Activated naive CD4-positive, alpha-beta T cell treated with anti-CD3 and anti-CD28 coated beads for 36 hours (primary cell): ENCODE measurements at places on chromosomes 3 and 15. TPM values are rescaled to one million over a fixed set of nuclear protein-coding genes. Genes with fewer than 3 reads are reported as not detected.

DNA sequence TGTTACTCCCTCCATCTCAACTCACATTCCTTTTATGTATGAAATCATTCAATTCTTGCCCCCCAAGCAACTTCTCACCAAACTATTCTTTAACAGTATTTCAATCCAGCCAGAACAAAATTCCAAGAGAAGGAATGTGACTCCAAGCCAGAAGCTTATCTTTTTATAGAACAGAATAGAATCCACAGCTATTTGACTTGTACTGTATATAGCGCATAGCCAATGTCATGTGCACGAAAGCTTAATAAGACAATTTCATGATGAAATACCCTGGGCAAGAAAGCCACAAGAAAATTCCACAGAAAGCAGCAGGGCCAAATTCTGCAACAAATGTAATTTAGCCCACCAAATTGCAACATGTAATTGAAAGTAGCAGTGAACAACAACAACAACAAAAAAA is 127.6 kb upstream of the UBE2E2 start:
- DNase-seq, result no peak

The CHL1 gene
- total RNA-seq, result not detected

DNA sequence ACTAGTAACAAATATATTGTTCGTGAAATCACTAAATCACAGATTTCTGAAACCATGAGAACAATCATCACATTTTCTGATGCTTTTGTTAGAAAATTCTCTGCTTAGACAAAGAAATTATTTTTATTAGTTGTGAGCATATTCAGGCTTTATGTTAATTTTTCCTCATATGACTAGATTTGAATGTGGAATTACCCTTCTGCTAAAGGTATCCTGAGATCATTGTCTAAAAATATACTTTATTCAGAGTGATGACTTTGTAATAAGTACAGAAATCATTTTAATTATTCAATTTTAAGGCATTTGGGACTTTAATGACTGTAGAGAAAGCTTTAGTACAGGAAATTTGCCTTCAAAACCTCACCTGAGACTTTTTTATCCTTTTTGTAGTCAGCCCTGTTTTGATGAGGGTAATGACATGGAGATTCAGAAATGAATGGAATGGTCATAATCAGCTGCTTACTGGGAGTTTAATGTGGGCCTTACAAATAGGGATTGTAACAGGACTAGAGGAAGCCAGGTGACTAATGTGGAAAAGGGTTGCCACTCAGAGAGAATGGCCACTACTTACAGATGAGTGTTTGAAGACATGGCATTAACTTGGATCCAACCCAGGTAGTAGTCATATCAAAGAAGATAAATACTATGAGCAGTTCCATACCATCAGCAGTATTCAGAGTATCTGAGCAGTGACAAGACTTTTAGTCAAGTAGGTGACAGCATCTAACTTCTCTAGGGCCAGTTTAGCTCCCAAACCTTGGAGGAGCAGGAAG is 148.3 kb downstream of the MBNL1 start:
- no peak for DNase-seq

The ROBO2 gene
- not detected for total RNA-seq

The RETNLB gene
- total RNA-seq, result not detected

The MYO5C gene
- total RNA-seq, result 0.19 TPM

The CEMIP gene
- not detected for total RNA-seq

The KBTBD13 gene
- total RNA-seq, result not detected

DNA sequence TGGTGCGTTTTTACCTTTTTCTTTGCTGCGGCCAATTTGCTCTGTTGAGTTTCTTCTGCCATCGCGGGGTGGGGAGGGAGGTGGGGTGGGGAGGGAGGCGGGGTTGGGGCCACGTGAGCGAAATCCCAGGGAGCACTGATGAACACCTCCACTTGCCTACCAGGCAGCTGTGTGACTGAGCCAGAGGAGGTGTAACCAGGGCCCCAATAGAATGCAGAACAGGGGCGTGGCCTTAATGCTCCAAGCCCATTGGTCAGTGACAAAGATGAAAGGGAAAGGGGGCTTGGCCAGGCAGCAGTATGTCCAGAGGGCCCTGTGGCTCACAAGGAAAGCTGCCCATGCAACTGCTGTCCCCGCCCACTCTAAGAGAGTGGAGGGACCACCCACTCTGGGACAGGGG is 21.4 kb upstream of the OR4F6 start:
- DNase-seq, result no peak

DNA sequence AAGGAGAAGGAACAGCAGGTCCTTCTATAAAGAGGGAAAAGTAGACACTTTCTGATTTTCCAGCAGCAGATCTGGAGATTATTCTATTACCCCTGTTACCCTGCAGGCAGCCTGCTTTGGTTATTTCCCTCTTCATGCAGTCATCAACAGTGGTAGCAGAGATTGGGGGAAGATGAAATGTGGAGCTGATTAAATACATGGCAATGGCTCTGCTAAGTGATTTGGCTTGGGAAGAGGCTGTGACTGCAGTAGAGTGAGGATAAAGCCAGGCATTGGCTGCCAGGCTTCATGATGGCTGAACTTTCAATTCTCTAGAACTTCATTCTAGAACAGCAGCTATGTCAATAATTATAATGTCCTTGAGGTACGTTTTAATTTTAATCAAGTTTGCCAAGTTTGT is 29.1 kb downstream of the PTX3 start:
- DNase-seq, result no peak

DNA sequence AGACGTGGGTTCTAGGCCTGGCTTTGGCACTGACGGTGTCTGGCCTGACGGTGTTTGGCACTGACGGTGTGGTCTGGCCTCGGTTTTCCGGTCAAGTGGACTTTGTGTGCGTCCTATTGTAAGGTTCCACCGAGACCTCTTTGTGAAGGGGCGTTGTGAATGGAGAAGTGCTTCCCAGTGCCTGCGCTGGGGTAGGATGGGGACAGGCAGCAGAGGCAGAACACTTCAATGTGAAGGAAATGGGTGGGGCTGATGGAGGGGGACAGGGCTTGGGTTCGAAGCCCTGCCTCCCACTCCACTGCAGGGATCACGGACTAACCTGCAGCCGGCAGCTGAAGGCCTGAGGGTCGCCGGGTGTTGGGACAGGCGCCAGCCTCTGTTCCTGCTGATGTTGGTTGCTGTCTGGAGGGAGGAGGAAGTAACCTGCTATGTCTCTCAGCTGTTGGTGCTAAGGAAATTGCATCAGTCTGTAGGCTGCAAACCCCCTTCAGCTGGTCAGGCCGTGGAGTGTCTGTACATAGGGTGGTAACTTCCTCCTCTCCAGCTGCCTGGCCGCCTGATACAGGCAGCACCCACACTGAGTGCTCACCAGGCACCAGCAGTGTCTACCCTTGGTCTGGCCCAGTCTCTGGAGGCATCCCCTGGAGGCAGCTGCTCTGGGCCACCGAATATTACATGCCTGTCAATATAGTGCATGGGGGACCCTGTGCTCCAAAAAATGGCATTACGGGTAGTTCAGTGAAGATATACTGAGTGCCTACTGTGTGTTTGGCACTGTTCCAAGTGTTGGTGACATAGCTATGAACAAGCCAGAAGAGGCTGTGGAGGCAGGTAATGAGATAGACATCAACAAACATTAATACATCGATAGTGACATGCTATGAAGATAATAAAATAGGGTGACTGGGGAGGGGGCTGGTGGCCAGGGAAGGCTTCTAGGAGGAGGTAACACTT is 1.1 kb downstream of the TM6SF1 start:
- DNase-seq, result peak; percentile 39

The ANKRD34C gene
- total RNA-seq, result not detected

DNA sequence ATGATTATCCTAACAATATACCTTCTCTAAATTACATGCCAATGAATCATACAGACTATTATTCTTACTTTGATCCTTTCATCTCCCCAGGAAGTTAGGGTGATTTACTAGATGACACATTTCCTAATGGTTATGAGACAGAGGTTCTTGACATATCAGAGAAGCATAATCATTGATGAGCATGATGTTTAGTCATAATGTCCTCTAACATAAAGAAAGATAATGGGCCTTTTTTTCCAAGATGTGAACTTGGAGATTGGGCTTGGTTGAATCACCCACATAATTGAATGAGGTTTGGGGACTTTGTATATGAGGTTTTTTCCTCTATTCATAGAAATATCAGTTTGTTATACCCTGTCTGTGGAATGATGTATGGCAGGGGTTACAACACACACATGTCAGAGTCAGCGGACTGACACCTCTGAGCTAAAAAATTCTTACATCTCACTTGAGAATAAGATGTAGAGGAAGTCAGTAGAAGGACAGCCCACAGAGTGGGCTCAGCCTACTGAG is 69.7 kb upstream of the DCBLD2 start:
- DNase-seq, result no peak

The C3orf85 gene
- not detected for total RNA-seq

- no peak for DNase-seq
Observed at GRCh38 chr15:55248895-55249294, 40.7 kb downstream of the RAB27A start.

GRCh38 chr3:12367346-12367745 is 78.5 kb downstream of the PPARG start:
- no peak for DNase-seq

The GPR171 gene
- 42.8 TPM for total RNA-seq

The GHSR gene
- not detected for total RNA-seq

The CHCHD4 gene
- 16.2 TPM for total RNA-seq

The ADGRG7 gene
- not detected for total RNA-seq

The GOLGA8M gene
- 0.12 TPM for total RNA-seq

DNA sequence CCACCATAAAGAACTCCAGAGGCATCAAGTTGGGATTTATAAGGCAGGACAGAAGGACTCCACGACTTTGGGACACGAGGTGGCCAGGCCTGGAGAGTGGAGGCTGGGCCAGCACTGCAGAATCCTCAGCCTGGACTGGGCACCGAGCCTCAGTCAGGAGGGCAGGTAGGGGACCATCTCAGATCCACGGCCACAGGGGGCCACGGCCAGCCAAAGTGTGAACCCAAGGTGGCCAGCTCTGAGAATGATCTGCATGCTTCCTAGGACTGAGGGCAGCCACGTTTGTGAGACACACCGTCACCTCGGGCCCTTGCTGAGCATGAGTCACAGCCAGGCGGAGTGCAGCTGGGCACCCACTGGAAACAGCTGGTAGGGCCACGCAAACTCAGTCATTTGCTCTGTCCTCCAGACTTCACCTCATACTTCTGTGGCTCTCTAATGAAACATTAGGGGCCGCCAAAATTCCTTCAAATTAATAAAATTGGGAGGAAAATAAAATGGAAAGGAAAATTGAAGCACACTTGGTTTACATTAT is 65.8 kb downstream of the CTNNB1 start:
- no peak for DNase-seq

DNA sequence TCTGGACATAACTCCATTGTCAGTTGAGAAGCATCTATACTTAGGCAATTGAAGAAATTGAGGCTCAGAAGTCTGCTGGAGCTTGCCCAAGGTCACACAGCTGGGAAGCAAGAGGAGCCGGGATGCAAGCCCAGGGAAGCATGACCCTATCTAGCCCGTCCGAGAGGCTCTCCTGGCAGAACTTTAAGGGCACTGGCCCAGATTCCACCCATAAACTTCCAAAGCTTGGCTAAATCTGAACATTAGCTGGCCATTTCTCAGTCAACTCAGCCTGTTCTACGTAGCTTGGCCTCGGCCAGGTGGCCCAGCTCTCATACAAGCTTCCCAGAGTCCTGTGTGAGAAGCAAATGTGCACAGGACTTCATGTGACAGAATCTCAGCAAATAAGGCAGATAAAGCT is 75.8 kb downstream of the LRIG1 start:
- DNase-seq, result no peak

DNA sequence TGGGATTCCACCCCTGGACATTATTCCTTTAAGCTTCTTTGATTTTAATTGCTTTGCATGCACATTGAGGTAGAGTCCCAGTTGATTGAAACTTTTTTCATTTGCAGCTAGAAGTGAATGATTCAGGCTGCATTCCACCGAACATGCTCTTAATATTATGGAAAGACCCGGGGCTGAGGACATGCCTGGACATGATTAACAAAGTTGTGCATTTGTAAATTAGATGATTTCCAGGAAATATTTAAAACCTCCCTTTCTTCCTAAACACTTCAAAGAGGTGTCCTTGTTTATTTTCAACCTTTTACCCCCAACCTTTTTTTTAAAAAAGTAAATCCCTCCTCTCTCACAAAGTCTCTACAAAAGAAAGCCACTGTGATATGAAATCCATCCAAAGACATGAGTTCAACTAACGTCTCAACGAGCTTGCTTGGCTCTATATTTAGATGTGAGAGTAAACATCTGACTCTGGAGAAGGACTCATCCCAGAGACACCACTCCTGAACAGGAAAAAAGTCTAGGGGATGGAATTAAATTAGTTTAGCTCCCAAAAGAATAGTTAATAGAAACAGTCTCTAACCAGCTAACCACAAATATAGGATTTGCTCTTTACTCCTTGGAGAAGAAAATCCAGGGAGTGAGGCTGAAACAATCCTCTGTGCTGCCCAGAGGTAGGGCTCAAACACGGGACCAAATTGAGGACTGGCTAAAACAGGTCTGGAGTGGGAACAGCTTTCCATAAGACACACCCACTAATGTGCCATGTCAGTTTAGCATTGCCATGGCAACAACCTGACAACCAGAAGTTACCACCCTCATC is 83.1 kb downstream of the XXYLT1 start:
- no peak for DNase-seq

GRCh38 chr15:84987949-84988624 is 6.4 kb downstream of the PDE8A start:
- no peak for DNase-seq

- DNase-seq, result peak; percentile 84
Observed at GRCh38 chr3:31768479-31769125, 212.5 kb downstream of the OSBPL10 start.

The PP2D1 gene
- total RNA-seq, result not detected

DNA sequence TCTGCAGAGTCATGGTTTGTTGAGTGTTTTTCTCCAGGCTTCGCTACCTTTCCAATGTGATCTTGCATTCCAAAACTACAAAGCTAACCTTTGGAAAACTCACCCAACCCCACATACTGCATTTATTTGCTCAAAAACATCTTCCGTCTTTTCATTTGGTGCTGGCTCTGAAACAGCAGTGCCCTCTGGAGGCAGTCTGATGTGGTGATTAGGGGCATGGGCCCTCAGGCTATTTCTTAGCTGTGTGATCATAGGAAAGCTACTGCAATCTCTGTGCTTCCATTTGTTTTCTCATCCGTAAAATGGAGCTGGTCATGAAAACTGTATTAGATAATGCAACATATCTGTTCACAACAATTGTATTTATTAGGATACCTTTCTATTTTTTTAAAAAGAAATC is 47.0 kb downstream of the MTHFS start:
- peak; percentile 49 for DNase-seq

The CRYBG3 gene
- total RNA-seq, result 1.3 TPM

The SLC27A2 gene
- total RNA-seq, result 25.2 TPM
